ENCODE measurements at places on chromosomes 7 and 10. TPM values are rescaled to one million over a fixed set of nuclear protein-coding genes. Genes with fewer than 3 reads are reported as not detected.

- H3K36me3 ChIP-seq: no peaks in the 10 kb centered on the region
- H3K4me3 ChIP-seq: no peak overlapping the region
- H3K27me3 ChIP-seq: no peaks in the 10 kb centered on the region
- no peak overlapping the region for H3K27ac ChIP-seq
Measured at GRCh38 chr10:17214526-17214925, 13.1 kb upstream of the TRDMT1 start.

Gene MRM2
- 10.0 TPM for total RNA-seq

DNA sequence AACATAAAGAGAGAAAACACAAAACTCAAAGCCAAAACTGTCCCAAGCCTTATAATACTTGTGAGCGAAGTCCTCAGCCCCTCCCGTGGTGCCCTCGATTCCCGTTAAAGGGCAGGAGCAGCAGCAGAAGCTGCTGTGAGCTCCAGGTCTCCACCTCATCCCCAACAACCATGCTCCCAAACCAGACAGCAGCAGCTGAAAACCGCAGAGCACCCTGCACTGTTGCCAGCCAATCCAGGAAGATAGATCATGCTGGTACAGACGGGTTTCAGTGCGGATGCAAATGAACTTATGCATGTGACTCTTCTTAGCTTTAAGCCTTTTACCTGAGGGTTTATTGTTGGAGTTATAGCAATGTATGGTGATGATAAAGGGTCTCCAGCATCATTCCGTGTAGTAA lies 97.9 kb downstream of the DNAJB6 start:
- no peak overlapping the region for H3K27ac ChIP-seq
- no peak overlapping the region for H3K4me3 ChIP-seq
- no peaks in the 10 kb centered on the region for H3K36me3 ChIP-seq
- no peaks in the 10 kb centered on the region for H3K27me3 ChIP-seq

GRCh38 chr7:45924283-45924682 lies 3.2 kb upstream of the IGFBP3 start:
- H3K36me3 ChIP-seq: no peaks in the 10 kb centered on the region
- H3K4me3 ChIP-seq: no peak overlapping the region
- peaks cover 14% of the 10 kb centered on the region for H3K4me1 ChIP-seq
- DNase-seq: no peak

- H3K27me3 ChIP-seq: no peaks in the 10 kb centered on the region
- no peak for DNase-seq
- no peaks in the 10 kb centered on the region for H3K4me1 ChIP-seq
- no peak overlapping the region for H3K4me3 ChIP-seq
- H3K27ac ChIP-seq: no peak overlapping the region
- H3K36me3 ChIP-seq: no peaks in the 10 kb centered on the region
Measured at GRCh38 chr10:78736926-78737630, 331.7 kb upstream of the ZMIZ1 start.

Gene RARRES2
- total RNA-seq: not detected

GRCh38 chr10:96441322-96441885 lies 72.3 kb downstream of the TLL2 start:
- no peaks in the 10 kb centered on the region for H3K27me3 ChIP-seq
- H3K27ac ChIP-seq: no peak overlapping the region
- H3K4me3 ChIP-seq: no peak overlapping the region
- DNase-seq: no peak

DNA sequence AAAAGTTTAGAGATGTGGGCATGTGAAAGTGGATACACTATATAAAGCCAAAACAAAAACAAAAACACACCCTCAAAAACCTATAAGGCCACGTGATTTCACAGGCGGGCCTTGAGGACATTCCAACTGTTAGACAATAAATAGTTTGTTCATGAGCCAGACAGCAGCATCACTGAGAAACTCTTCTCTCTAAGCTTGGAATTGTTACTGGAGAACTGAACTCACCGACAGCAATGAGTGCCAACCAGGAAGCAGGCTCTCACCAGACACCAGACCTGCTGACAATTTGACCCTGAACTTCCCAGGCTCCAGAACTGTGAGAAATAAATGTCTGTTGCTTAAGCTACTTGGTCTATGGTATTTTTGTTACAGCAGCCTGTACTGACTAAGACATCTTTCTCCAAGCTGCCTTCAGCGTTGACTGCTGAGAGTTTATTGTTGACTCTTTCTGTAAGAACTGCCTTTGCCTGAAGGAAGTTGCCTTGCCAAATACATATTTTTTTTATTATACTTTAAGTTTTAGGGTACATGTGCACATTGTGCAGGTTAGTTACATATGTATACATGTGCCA lies 107.5 kb downstream of the EPDR1 start:
- H3K4me1 ChIP-seq: no peaks in the 10 kb centered on the region
- no peak overlapping the region for H3K27ac ChIP-seq
- no peak overlapping the region for H3K4me3 ChIP-seq
- no peak for DNase-seq
- no peaks in the 10 kb centered on the region for H3K27me3 ChIP-seq
